ENCODE measurements at places on chromosomes 11 and 22. TPM values are rescaled to one million over a fixed set of nuclear protein-coding genes. Genes with fewer than 3 reads are reported as not detected.

CDC45 gene
- 16.7 TPM for total RNA-seq

RFPL2 gene
- total RNA-seq = not detected

CSF2RB gene
- total RNA-seq = 2.0 TPM

PATZ1 gene
- 2.2 TPM for total RNA-seq

INSC gene
- total RNA-seq = not detected

HEPHL1 gene
- 5.5 TPM for total RNA-seq

TESMIN gene
- 3.1 TPM for total RNA-seq

NELL1 gene
- total RNA-seq = not detected

FIBIN gene
- total RNA-seq = 9.8 TPM

MAPK8IP1 gene
- 1.5 TPM for total RNA-seq
